ENCODE measurements at places on chromosomes 5 and 9.

GRCh38 chr9:109417054-109417453 is 81.1 kb downstream of the PTPN3 start:
- DNase-seq = no peak

DNA sequence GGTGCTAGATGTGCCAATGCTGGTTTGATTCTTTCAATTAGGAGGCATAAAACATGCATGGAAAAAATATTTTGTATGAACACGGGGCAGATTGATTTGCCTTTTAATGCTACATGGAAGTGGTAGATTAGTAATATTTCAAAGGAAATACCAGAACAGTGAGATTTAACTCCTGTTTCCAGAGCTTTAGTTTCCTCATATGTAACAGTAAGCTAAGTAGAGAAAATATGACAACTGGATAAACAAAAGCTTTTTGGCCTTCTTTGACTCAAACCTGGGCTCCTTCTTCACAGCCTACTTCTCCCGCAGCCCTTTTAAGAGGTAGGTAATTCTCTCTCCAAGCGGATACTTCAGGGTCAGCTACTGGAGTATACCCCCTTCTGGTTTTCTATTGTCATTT is 254.2 kb upstream of the TRPC7 start:
- no peak for DNase-seq

DNA sequence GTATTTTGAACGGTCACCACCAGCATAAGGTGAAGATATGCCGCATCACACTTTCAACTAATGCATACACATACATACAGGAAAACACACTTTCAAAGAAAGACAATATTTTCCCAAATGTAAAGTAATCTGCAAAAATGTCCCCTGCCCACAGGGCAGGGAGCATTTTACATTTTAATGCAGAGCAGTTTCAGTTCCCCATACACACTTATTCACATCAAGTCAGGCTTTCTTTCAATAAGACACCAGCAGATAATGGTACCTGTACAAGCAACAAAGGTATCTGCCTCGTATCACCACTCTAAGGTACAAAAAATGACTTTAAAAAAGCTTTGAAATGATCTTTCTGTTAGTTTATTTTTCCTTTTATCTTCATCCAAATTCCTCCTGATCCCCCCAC is 247.1 kb upstream of the CCNG1 start:
- no peak for DNase-seq

GRCh38 chr5:5497152-5497788 is 74.8 kb downstream of the ICE1 start:
- DNase-seq = peak; percentile 52

DNA sequence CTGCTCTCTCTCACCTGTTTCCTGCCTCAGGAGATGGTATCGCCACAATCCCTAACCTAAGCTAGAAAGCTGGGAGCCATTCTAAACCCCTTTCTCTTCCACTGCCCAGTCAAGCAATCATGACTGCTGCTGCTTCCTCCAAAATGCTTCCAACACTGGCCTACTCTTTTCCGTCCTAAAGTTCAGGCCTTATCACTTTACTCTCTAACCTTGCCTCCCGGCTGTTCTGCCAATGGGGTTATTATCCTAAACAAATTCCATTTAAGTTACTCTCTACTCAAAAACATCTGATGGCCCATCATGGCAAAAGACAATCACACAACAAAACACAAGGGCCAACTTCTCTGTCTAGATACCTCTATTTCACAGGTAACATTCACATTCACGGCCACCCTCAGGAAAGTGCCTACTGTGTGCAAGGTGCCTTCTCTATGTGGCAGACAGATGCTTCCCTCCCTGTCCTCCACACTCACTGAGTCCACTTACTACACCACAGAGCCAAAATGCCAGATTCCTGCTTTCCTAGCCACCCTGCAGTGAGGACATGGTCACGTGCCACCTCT is 168.0 kb downstream of the CDK5RAP2 start:
- DNase-seq = no peak

DNA sequence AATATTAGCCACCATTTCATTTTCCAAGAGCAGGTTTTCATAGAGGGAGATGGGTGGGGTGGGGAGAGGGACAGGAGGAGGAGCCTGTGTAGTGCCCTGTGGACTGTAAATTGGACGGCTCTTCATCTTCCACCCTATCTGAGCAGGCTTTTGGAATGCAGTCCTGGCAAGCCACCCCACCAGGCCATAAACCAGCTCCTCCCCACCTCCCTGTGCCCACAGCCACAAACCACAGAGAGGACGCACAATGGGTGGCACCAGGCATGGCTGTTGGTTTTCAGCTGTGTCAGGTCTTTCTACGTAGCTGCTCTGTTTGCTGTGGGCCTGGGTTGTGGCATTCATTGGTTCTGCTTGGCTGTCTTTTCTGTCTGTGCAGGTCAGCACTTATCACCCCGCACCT is 58.0 kb downstream of the PLAC8L1 start:
- peak; percentile 93 for DNase-seq

DNA sequence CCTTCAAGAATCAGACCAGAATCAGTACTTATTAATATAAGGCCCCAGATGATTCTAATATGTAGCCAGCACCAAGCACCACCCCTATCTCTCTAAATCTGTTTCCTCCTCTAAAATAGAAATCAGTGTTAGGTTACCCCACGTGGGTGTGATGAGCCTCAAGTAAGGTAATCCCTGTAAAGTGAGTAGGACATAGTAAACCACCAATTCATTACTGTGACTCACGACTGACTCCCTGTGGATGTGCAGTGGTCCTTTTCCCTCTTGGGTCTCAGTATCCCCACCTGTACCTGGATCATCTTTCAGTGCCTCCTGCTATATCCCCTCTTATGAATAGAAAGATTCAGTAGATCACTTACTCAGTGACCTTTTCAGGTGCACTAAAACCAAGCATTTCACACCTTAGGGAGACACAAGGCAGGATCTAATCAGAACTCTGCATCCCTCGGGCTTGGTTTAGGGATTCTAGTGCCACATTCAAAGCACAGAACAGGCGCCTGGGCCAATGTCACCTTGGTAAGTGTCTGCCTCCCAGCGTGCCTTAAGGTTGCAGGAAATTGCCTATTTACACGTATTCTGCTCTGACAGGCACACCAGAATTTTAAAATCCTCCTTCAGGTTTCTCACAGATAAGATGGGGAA is 12.2 kb upstream of the ALDH1B1 start:
- peak; percentile 64 for DNase-seq

GRCh38 chr5:154271936-154272514 is 81.5 kb downstream of the GALNT10 start:
- no peak for DNase-seq

- no peak for DNase-seq
Measured at GRCh38 chr9:73083519-73083918, 68.1 kb upstream of the ANXA1 start.

DNA sequence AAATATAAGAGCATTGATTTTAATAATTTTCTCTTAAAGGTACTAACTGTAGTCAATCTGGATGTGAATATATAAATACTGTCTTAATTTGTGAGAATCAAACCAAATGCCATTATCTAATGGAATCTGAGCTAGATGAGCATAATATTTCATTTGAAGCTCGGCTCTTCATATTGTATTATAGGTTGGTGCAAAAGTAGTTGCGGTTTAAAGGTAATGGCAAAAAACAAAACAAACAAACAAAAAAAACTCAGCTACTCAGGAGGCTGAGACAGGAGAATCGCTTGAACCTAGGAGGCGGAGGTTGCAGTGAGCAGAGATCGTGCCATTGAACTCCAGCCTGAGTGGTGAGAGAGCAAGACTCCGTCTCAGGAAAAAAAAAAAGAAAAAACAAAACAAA is 96.4 kb downstream of the CFAP90 start:
- DNase-seq = no peak

DNA sequence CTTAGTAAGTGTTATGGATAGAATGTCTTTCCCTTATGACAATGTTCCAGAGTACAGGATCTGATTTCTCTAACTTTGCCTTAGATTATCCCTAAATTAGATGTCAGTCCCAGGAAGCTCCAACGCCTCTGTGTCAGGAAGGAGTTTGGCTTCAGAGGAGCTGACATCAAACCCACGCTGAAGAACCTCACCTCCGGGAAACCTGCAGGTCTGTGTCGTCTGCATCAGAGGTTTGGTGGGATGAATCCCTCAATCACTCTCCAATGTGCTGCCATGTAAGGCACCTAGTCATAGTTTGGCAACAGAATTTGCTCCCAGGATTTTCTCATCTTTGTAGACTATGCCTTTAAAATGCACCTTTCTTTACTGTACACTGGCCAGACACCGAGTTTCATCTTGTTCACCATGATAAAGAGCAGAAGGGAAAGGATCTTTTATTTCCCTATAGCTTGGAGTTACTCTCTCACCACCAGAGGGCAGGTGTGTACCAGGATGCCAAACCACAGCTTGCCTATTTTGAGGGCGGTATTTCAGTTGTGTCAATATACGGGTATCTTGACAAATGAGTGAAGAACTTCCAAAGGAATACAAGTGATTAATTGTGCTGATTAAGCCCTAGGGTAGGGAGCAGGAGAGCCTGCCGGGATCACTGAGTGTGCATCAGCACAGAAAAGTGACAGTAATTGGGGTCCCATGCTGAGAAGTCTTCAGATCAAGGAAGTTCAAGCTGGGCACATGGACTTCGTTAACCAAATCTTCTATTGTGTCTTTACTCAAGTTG is 23.4 kb downstream of the MINAR2 start:
- DNase-seq = peak; percentile 60

DNA sequence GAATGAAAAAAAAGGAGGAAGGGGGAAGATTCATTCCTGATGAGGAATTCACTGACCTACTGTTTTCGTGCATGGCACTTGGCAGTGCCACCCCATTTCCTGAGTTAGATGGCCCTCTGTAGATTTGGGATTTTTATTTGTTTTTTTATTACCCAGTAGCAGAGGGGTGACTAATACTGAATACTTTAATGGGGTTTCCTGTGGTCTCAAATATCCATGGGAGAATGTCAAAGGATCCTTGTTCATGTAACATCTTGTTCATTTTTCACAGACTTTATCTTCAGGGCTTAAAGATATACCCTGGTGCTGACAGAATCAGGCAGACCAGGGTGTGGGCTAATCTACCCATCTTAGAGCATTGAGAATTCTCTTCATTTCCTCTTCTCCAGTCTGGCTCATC is 93.0 kb downstream of the MAMDC2 start:
- DNase-seq = peak; percentile 9

GRCh38 chr9:11794984-11795383 is 898.2 kb upstream of the TYRP1 start:
- no peak for DNase-seq

- DNase-seq = no peak
Measured at GRCh38 chr5:173901705-173902104, 13.6 kb downstream of the CPEB4 start.

- DNase-seq = no peak
Measured at GRCh38 chr9:129347316-129348120, 169.5 kb upstream of the IER5L start.

- peak; percentile 18 for DNase-seq
Measured at GRCh38 chr5:128844354-128844923, 120.8 kb upstream of the SLC27A6 start.

GRCh38 chr5:40653221-40654022 is 26.3 kb upstream of the PTGER4 start:
- no peak for DNase-seq

DNA sequence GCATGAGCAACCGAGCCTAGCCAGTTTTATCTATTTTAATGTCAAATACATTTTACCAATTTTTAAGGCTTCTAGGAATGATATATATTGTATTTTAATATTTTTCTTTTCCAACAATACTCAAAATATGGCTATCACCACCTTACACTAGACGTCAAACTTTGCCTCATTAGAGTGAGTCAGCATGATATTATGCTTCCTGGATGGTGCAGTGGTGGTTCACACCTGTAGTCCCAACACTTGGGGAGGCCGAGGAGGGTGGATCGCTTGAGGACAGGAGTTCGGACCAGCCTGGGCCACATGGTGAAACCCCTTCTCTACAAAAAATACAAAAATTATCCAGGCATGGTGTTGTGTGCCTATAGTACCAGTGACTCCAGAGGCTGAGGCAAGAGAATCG is 7.3 kb upstream of the CDC14B start:
- no peak for DNase-seq

GRCh38 chr5:138878437-138879235 is 3.5 kb upstream of the LRRTM2 start:
- no peak for DNase-seq

DNA sequence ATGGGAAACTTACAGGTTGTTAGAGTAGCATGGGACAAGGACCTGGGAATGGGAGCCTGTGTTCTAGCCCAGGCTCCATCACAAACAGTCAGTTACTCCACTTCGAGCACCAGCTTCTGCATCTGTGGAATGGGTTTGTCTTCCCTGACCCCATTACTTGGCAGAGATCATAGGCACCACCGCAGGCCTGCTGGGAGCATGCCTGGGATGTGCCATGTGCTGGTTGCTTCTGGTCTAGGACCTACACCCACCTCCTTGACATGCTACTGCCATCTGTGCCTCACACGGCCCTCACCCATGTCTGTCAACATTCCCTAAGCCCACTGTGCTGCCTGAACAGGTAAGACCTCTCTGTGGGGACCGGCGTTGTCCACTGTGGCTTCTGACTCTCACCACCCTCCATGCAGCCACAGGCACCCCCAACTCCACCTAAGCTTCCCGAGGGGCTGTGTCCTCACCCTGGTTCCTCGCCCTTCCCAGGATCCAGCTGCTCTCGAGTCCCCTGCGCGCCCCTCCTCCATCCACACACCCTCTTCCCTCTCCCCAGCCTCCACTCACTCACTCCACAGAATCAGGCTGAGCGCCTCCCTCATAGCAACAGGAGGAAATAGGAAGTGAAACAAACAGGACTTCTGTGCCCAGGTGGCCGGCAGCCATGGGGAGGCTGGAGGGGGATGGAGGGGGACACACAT is 85.9 kb upstream of the FAM120A start:
- no peak for DNase-seq

- no peak for DNase-seq
Measured at GRCh38 chr5:140365282-140365681, 5.3 kb downstream of the SLC4A9 start.

DNA sequence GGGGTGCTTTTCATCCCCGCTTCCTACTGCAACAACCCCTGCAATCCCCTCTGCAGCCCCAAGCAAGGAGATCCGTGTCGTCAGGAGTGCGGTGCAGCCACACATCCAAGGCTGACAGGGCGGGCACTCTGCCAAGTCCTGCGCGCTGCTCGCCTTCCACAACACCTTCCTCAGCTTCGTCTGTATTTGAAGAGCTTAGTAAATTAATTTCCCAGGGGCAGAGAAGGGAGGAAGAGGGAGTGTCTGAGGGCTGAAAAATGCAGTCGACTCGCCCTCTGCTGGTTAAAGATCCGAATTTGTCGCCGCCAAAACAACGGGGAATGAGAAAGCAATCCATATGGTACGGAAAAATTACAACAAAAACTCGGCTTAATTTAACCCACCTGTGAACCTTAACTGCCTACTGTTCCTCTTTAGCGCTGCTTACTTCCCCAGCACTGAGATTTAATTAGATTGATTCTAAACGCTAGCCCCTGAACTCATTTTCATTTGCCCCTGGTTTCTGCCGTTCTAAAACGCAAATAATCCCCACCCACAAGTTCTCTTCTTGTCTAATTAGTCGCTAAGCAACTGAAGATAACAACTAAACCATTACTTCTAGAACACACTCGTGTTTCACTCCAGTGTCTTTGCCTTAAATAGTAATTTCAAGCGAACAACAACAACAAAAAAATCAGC is 10.9 kb upstream of the PCDHB1 start:
- DNase-seq = peak; percentile 78

GRCh38 chr5:164007064-164007463 is 501.6 kb downstream of the MAT2B start:
- DNase-seq = no peak

- no peak for DNase-seq
Measured at GRCh38 chr5:41870627-41871048, 413 bp upstream of the OXCT1 start.
